GM12892 (cell line): ENCODE measurements at places on chromosomes 3 and 15.

DNA sequence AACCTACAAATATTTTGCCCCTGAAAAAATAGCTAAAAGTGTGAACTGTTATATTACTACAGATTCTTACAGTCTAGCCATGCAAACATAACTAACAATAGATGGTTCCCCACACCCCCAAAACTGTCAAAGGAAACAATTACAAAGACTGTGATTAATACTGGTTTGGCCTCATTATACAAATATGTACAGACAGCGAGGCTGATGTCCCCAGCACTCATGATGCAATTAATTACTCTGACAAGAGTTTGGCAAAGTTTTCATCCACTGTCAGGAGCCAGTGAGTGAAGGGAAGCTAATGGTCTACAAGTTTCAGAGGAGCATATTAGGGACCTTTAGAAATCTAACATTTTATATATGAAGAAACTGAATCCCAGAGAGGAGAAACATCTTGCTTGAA is 61.0 kb downstream of the HMG20A start:
- no peak for DNase-seq

GRCh38 chr3:146134348-146135117 is 26.5 kb downstream of the PLOD2 start:
- DNase-seq = no peak

- no peak for DNase-seq
These were observed 32.3 kb upstream of the DUSP7 start for GRCh38 chr3:52088445-52089367.

GRCh38 chr15:85276508-85276907 is 103.9 kb upstream of the AKAP13 start:
- no peak for DNase-seq

GRCh38 chr15:66842710-66843441 is 140.8 kb downstream of the SMAD6 start:
- no peak for DNase-seq
